ENCODE measurements at places on chromosomes 7 and 10.

- no peak for DNase-seq
Observed at GRCh38 chr10:132095403-132096113, 29.8 kb downstream of the JAKMIP3 start.

- DNase-seq = no peak
Observed at GRCh38 chr7:158560386-158560785, 27.2 kb downstream of the PTPRN2 start.

- DNase-seq = no peak
Observed at GRCh38 chr10:60488111-60488669, 98.5 kb upstream of the ANK3 start.

DNA sequence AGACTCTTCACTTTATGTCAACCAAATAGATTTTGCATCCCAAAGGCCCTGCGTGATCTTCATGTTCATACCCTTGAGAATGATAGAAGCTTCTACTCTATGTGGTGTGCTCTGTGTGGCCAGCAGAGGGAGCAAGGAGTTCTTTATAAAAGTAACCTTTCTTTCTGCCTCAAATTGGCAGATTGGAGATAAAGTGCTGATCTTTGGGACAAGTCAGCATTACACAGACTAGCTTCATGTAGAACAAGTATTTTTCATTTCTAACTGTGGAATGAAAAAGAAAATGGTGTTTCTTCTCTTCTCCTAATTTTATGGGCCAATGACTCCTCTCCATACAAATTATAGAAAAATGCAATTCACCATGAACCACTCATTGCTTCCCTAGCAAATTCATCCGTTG lies 1214.1 kb downstream of the SORCS1 start:
- no peak for DNase-seq

- no peak for DNase-seq
Observed at GRCh38 chr10:77163670-77164348, 473.8 kb downstream of the KCNMA1 start.

DNA sequence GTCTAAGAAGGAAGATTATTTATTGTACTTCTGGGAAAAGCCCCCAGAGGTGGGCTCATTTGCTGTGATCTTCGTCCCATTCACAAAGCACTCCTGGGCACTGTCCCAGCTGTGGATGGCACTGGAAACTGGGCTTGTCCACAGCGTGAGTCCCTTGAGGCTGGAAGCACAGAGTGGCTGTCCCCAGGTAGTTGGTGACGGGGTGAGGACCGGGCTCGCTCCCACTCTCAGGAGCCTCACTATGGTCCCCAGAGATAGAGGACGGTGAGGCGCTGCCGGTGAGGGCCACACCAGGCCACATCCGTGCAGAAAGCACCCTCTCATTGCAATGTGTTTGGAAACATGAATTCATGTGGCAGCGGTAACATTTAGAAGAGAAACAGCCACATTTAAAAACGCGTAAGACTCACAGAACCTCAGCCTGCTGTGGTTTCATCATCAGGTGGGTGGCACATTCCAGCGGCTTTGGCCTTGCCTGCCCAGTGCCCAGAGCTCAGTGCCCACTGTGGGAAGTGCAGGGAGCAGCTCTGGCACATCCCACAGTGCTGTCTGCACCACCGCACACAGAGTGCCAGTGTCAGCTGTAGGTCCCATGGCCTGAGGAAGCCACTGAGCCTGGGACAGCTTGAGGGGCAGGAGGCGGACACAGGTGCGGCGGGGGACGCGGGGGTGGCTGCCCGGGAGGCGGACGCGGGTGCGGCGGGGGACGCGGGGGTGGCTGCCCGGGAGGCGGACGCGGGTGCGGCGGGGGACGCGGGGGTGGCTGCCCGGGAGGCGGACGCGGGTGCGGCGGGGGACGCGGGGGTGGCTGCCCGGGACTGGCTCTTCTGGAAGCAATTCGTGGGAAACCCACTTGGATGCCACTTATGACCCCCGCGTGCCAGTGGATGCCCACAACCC lies 449.8 kb downstream of the DNAJB6 start:
- DNase-seq = no peak

DNA sequence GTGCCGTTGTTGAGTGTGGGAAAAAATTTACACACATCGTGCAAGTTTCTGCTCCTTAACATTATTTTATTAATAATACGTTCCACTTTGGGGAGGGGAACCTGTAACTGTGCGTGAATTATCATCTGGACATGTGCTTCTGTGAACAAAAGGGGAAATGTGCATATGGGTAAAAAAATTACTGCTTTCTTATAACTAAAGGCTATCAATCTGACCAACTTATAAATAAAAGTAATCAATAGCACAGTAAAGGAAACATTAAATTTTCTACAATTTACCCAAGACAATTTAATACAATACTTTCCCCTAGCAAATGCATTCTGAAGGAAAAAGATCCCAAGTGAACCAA lies 4.5 kb downstream of the TWIST1 start:
- DNase-seq = no peak

DNA sequence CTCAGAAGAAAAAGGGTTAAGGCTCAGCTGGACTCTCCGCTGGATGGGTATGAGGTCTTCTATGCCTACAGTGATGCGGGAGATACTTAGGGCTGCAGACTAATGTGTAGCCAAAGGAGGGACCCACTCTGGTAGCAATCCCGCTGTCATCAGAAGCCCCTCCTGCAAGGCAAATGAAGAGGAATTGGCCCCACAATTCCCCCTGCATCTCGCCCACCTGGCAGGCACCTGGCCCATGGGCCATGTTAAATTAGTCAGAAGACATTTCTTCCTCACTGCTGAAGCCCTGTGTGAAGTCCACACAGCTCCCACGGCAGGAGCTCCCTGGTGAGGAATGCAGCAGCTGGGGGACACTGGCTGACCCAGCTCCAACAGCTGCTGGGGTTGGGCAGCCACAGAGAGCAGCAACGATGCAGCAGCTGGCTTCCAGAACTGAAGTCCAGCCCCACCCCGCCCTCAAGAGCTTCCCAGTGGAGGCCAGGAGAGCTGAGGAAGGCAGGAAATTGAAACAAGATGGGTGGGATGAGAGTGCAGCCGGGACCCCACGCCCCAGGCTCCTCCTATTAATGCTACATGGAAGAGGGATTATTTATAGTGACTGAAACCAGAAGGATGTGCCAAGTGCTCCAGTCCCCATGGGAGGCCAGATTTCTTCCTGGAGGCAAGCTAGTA lies 5.5 kb downstream of the VSTM4 start:
- DNase-seq = no peak

DNA sequence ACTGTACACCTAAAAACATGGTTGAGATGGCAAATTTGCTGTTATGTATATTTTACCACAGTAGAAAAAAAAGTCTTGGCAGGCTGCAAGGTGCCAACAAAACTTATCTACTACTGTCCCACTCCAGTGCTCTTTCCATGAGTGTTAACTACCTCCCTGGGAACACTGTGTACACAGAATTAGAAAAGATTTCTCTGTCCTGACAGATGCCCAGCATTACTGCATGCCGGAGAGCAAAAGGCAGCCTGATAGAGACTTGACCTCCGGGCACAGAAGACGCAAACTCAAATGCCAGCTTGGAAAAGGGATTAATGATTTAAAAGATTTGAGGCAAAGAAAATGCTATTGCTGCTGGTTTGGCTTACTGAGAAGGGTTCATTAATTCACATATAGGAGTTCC lies 228.8 kb downstream of the TMEM178B start:
- DNase-seq = no peak

GRCh38 chr7:50915621-50916020 lies 132.9 kb upstream of the GRB10 start:
- DNase-seq = no peak

- DNase-seq = no peak
Observed at GRCh38 chr10:52533986-52534385, 219.9 kb downstream of the DKK1 start.

DNA sequence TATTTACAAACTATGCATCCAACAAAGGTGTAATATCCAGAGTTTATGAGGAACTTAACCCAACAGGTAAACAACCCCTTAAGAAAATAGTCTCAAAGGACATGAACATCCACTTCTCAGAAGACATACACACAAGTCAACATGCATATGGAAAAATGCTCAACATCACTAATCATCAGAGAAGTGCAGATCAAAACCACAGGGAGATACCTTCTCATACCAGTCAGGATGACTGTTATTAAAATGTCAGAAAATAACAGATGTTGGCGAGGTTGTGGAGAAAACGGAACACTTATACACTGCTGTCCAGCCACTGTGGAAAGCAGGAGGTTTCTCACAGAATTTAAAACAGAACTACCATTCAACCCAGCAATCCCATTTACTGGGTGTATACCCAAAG lies 84.0 kb downstream of the ADD3 start:
- DNase-seq = no peak

GRCh38 chr7:4068286-4068685 lies 613.8 kb upstream of the FOXK1 start:
- no peak for DNase-seq

GRCh38 chr7:20219446-20220292 lies 2.5 kb upstream of the MACC1 start:
- no peak for DNase-seq

GRCh38 chr10:133088179-133088955 lies 643 bp downstream of the ADGRA1 start:
- no peak for DNase-seq

DNA sequence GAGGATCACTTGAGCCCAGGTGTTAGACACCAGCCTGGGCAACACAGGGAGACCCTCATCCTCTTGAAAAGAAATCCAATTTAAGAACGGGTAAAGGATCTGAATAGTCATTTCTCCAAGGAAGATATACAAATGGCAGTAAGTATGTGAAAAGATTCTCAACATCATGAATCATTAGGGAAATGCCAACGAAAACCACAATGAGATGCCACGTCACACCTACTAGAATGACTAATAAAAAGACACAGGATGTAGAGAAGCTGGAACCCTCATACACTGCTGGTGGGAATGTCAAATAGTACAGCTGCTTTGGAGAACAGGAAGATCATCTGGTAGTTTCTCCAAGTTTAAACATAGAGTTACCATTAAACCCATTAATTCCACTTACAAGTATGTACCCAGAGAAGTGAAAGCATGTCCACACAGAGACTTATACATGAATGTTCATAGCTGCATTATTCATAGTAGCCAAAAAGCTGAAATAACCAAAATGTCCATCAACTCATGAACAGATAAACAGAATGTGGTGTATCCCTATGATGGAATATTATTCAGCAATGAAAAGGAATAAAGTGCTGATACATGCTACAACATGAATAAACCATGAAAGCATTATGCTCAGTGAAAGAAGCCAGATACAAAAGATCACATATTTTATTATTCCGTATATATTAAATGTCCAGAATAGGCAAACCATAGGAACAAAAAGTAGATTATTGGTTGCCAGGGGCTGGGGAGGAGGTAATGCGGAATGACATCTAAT lies 13.1 kb upstream of the ZMIZ2 start:
- no peak for DNase-seq

GRCh38 chr7:92836489-92836999 lies at the start of gene CDK6:
CDK6 (minus strand) TSS chr7:92836573; CDS start chr7:92833323, 3,250 bp downstream.
- peak; percentile 23 for DNase-seq

DNA sequence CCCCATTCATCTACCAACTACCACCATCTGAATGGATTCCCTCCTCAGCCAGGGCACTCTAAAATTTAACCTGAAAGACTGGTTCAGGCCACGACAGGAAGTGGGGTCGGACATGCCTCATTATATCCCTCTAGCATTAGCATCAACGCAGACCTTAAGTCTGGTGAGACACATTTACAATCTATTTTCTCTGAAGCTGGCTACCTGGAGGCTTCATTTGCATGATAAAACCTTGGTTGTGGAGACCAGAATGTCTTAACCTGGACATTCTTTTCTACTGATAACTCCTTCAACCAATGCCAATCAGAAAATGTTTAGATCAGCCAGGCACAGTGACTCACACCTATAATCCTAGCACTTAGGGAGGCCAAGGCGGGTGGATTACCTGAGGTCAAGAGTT lies 42.3 kb downstream of the SVOPL start:
- DNase-seq = no peak

GRCh38 chr10:5666841-5667630 lies 641 bp upstream of the ASB13 start:
- no peak for DNase-seq

GRCh38 chr7:4849390-4849789 lies 12.4 kb downstream of the PAPOLB start:
- DNase-seq = no peak

DNA sequence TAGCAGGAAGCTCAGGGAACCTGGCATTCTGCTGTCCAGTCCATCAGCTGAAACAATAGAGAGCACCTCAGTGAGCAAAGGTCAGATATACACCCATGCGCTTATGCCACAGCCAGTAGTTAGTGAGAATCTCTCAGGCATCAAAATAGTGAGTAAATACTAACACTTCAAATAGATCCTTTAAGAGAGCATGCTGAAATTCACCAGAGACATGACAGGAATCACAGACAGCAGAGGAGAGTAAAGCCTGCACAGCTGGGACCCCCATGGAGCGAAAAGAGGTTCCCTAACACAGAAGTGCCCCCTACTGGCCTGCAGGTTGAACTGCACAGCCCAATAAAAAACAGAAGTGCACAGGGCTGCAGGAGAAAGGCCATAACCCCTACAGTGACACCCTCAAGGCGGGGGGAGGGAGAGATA lies 57.6 kb upstream of the ANTXRL start:
- no peak for DNase-seq

DNA sequence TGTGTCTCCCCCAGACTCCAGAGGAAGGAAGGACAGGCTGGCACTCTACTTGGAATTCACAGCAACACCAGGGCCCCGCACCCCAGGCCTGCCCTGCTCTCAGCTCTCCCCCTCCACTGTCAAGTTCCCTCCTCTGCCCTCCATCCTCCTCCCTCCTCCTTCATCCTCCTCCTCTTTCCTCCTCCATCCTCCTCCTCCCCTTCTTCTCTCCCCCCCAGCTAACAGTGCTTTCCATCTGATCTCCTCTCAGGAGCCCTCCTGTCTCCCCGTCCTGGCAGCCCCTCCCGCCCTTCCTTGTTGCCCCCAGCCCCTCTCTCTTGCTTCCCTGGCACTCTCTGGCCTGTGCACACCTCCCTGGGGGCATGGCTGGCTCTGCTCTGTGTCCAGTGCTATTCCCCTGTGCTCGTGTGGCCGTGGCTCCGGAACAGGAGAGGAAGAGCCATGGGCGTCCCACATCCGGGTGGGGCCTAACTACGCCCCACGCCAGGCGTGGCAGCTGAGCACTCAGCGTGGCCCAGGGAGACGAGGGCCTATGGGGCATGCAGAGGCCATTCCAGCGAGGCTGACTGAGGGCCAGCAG lies 64.2 kb downstream of the PWWP2B start:
- DNase-seq = no peak

- no peak for DNase-seq
Observed at GRCh38 chr10:7507887-7508726, 97.3 kb upstream of the SFMBT2 start.

GRCh38 chr7:66315192-66315591 lies 110.1 kb downstream of the TPST1 start:
- DNase-seq = no peak

- DNase-seq = no peak
Observed at GRCh38 chr7:143519411-143520131, 41.9 kb downstream of the TAS2R41 start.

DNA sequence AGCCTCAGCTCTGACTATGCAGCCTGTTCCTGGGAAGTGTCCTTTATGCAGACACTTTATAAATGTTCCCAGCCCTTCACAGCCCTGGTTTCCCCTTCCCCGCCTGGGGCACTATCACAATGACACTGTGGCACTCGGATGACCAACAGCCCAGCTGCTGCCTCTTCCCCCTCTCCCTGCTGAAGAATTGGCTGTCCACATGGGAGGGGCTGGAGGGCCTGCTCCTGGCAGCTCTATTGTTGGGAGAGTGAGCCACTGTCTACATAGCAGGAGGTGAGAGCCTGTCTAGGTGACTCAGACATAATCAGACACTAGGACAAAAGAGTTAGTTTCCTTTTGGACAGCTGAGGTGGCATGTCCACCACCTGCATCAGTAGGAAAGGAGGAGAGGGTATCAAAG lies 437.5 kb downstream of the PLXNA4 start:
- no peak for DNase-seq

- DNase-seq = no peak
Observed at GRCh38 chr10:35413985-35414861, 77.9 kb downstream of the CCNY start.

All from stimulated activated CD8-positive, alpha-beta memory T cell treated with anti-CD3 and anti-CD28 coated beads, Interleukin-4, amount 100 ng/mL, for 1 hour (primary cell).